ENCODE measurements at places on chromosomes 7 and 10.

GRCh38 chr7:152076940-152077933 lies 51.8 kb downstream of the GALNT11 start:
- DNase-seq: no peak

DNA sequence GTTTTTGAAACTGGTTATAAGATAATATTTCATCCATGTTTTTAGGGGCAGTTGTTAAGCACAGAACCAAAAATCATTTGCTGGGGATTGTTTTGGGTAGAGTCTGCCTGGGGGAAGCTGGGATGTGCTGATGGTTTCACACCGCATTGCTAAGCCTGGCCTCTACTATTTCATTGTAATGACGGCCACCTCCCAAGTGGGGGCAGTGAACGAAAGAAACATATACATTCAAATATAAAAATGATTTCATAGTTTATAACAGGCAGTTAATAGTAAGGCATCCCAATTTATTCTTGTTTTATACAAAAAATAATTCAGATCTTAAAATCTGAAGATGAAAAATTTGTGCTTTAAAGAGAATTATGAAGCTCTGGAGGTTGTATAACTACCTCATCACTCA lies 750.8 kb downstream of the REEP3 start:
- DNase-seq: no peak

- DNase-seq: no peak
Observed at GRCh38 chr10:56318816-56319215, 42.2 kb downstream of the ZWINT start.

DNA sequence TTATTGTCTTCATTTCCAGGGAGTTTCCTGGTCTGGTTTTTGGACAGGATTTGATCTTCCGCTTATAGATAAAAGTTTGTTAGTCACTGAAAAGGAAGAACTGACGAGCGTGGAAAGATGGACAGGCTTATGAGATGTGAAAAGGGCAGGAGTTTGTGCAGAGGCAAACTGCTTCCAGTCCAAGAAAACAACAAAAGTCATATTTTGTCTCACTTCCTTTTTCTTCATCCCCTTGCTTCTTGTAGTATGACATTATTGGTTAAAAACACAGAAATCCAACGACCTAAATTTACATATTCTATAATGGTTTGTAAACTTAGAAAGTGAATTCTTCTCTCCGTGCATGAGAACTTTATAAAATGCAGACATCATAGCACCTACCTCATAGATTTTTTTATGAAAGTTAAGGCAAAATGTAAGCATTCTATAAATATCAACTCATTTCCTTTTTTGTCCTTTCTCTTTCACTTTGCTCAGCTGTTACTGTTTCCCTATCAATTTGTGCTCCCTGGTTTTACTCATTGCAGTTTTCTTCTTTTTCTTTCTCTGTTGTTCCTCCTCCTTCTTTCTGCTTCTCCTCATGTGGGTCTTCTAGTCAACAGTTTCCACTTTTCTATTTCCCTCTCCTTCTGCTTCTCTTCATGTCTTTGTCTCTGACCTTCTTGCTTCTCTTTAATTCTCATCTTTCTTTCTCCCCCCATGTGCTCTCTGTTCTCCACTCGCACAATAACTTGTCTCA lies 370.2 kb downstream of the ARL4A start:
- no peak for DNase-seq

- DNase-seq: no peak
Observed at GRCh38 chr7:108324053-108325038, 131.9 kb downstream of the NRCAM start.

GRCh38 chr10:44927352-44927751 lies 16.2 kb downstream of the TMEM72 start:
- no peak for DNase-seq

GRCh38 chr10:14858338-14858960 lies 20.2 kb upstream of the SUV39H2 start:
- no peak for DNase-seq

DNA sequence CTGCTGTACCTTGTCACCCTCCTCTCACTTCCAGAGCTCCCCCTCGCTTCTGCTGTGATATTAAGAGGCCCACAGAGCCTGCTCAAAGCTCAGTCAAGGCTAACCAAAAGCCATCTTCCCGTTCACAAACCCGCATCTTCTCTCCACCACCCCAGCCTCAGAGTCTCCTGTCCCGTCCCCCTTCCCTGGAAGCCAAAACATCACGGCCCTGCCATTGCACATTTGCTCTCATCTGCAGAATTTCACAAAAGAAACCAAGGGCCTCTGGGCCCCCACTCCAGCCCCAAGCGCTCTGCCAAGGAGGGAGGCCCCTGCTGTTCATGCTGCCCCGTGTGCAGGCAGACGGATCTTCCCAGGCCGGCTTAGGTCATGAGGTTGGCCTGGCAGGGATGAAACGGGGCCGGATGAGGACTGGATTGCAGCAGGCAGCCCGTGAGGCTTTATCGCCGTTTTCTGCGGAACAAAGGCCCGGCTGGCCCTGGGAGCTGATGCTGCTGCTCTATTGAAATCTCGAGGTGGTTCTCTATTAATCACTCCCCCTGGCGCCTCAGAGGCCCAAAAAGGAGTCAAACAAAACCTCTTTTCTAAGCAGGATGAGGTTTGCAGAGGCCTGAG lies 31.6 kb upstream of the FOXK1 start:
- DNase-seq: no peak

DNA sequence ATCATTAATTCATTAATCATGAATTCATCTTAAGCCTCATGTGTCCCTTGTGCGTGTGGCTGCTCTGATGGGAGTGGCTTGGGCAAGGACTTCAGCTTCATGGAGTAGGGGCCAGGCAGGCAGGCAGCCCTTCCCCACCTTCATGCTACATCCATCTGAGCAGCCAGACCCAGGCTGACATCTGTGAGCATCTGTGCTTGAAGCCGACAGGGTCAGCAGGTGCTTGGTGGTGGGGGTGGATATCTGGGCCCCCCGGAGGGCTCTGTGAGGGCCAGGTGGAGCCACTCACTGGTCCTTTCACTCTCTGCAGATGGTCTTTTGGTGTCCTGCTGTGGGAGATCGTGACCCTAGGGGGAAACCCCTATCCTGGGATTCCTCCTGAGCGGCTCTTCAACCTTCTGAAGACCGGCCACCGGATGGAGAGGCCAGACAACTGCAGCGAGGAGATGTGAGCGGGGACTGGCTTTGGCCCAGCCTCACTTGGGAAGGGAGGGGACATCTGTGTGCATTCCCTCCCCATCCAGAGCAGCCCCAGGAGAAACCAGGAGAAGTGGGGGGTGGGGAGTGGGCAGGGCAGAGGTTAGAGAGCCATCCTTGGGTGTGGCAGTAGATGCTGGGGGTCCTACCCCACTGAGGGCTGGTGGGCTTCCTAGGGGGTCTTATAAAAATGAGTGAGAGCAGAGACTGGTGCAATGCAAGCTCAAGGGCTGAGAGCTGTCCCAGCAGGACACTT lies 14.7 kb upstream of the CSGALNACT2 start:
- no peak for DNase-seq

GRCh38 chr10:105974803-105975456 lies 1189.6 kb downstream of the SORCS1 start:
- peak; percentile 26 for DNase-seq

- DNase-seq: no peak
Observed at GRCh38 chr7:85172530-85172941, 14.3 kb downstream of the SEMA3D start.

DNA sequence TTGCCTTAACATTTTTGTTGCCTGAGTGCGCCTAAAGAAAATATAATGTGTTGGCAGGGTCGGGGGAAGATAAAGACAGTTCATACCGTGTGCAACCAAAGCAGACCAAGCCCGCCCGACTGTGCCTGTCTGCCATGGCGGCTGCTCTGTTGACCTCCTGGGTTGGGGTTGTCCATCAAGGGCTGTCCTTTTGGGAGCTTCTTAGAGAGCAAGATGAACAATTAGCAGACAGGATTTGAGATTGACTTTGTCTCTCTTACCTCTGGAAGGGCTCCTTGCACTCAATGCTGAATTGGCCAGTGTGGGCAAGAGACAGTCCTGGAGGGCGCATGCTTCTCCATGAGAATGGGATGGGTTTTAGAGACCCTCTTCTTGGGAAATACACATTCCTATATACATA lies 319.6 kb downstream of the GLRX3 start:
- DNase-seq: no peak

- no peak for DNase-seq
Observed at GRCh38 chr10:99945263-99945662, 64.5 kb downstream of the DNMBP start.

DNA sequence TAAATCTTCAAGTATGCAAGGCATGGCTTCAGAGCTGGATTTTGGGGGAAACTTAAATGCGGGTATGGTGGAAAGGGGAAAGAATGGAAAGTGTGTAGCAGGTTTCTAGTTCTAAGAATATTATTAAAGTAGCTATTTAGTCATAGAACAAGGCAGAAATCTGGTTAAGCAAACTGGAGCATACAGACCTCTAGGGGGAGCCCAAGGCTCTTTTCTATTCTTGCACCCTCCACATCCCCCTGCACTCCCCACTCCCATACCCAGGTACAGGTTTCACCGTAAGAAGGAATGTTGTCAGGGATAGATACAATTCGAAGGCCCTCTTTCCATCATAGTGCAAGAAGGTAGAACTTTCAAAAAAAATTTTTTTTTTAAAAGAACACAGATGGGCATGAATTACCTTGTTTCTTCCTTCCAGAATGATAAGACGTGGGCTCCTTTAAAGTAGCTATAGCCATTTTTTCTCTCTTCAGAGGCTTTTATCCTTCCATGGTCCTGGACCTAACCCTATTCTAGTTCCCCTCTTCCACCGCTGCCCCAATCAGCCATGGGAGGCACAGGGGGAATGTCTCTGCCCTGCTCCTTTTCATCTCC lies 41.5 kb upstream of the SMIM30 start:
- DNase-seq: peak; percentile 13

GRCh38 chr10:97442277-97442676 lies 3.5 kb downstream of the EXOSC1 start:
- DNase-seq: no peak

- no peak for DNase-seq
Observed at GRCh38 chr10:101934686-101935305, 91.2 kb upstream of the KCNIP2 start.

GRCh38 chr10:17645621-17646345 lies 1.8 kb downstream of the STAM start:
- no peak for DNase-seq

- DNase-seq: no peak
Observed at GRCh38 chr7:29612596-29612995, 49.0 kb downstream of the PRR15 start.

DNA sequence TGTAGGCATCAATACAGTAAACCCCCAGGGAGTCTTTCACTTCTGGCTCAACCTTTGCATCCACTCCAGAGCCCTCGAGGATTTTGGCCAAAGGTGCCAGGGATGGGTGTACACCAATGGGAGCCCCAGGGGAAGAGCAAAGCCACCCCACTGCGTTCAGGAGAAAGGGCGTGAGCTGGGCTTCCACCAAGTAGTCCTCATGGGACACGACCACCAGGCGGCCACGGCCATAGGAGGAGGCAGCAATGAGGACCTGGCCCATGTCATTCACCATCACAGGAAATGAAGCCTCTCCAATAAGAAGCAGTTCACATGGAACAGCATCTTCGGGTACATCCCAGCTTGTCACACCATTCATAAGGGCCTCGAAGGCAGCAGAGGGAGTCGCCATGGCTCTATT lies 25.8 kb downstream of the TCAF1 start:
- DNase-seq: no peak

DNA sequence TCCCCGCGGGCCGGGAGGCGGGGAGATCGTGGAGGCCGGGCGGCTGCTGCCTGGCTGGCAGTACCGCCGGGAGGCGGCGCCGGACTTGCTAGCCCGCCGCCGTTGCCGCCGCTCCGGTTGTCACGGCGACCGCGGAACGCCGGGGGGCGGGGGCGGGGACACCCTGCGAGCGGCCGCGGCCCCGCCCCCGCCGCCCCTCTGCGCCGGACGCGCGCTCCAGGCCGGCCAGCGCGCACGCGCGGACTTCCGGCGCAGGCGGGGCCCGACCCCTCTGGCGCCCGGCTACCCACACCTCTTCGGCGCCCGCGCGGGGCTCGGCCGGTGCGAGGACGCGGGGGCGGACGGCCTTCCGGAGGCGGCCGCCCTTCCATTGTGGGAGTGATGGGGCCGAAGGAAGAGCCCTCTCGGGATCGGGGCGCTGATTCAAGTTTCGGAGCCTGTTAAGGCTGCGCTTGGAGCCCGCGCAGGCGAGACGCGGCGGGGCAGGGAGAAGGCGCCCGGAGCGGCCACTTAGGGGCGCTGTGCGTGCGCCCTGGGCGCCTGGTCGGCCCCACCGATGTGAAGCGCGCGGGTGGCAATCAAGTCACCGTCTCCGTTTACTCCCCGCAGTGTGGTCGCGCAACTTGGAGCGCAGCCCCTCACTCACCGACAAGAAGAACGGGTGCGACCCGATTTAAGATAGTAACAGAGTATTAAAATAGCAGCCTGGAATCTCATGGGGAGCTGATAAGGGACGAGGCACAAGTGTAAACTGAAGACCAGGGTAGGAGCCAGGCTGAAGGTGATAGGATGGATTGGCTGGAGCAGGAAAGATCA lies 449 bp upstream of the DPY19L1 start:
- peak; percentile 95 for DNase-seq

GRCh38 chr10:122363722-122364463 lies 10.6 kb upstream of the PLEKHA1 start:
- DNase-seq: no peak

DNA sequence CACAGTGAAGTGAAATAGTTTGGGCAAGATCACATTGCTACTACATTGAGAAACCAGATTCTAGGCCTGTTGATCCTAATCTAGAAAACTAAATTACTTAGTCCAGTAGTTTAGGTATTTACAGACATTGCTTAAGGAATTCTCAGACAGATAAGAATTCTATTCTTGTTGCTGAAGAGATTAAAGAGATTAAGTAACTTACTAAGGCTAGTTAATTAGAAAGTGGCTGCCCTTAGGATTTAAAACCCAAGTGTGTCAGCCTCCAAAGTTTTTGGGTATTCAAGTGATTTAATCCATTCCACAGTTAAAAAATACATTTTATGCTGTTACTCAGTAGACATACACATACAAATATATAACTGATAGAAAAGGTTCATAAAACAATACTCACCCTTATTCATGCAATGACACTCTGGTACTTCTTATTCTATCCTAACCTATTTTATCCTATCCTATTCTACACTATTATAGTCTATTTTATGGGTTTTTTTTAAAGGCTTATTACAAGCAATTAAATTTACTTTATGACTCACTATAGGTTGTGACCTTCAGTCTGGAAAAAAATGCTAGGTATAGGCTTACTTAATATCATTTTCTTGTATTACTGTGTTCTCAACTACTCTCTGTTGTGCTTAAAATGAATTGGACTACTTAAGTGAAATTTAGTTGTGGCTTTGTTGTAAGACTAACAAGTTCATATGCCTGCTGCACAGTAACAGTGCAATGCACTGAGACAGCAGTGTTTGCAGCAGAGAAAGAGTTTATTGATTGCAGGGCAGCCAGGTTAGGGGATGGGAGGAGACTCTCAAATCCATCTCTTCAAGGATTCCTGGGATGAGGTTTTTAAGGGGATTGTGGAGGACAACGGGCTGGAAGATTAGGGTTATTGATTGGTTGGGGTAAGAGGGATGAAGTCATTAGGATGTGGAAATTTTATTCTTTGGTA lies 10.7 kb downstream of the SPAM1 start:
- no peak for DNase-seq

- DNase-seq: no peak
Observed at GRCh38 chr10:63573068-63573697, 52.0 kb downstream of the REEP3 start.

GRCh38 chr7:23347682-23348180 lies 48.6 kb downstream of the MALSU1 start:
- peak; percentile 85 for DNase-seq

All from common myeloid progenitor, CD34-positive (primary cell).